ENCODE measurements at places on chromosomes 6 and 20.
A peak's percentile ranks its signal among the peaks of the same experiment; 100 is the strongest.

GRCh38 chr6:137313928-137314855, 95.0 kb upstream of the IFNGR1 start:
- ATAC-seq = peak; percentile 73

DNA sequence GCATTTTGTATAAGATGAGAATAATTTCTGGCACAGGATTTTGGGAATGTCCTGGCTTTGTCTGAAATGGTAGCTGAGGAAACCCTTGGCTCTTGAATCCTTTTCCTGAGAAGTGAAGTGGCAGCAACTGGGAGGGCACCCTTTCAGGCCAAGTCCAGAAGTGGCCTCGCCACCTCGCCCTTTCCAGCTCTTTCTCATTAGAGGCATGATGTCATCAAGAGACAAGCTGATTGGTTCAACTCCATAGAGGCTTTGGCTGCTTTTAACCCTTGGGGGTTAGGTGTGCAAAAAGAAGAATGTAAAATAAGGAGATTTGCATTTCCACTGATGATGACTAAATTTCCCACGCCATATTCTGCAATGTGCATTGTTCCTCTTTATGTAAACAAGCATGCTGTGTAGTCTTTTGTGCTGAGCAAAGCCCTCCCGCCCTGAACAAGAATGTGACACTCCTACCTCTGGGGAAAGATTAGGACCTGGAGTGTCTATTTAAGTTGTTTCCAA, 116.5 kb downstream of the TCP11 start:
- ATAC-seq = peak; percentile 96

DNA sequence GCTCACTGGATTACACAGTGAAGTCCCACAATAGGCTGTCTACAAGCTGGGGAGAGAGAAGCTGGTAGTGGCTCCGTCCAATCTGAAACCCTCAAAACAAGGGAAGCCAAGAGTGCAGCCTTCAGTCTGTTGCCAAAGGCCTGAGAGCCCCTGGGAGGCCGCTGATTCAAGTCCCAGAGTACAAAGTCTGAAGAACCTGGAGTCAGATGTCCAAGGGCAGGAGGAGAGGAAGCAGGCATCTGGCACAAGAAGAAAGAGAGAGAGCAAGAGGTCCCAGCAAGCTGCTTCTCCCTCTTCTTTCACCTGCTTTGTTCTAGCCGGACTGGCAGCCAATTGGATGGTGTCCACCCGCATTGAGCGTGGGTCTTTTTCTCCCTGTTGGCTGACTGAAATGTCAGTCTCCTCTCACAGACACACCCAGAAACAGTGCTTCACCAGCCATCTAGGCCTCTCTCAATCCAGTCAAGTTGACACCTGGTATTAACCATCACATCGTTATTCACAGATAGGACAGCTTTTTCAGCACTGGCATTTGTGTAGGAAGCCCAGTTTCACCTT, 51.2 kb downstream of the CRYBG1 start:
- no peak for ATAC-seq

GRCh38 chr20:13492001-13492481, 146.7 kb downstream of the TASP1 start:
- ATAC-seq = peak; percentile 93

GRCh38 chr6:83511266-83511665, 1.1 kb upstream of the PRSS35 start:
- ATAC-seq = no peak

DNA sequence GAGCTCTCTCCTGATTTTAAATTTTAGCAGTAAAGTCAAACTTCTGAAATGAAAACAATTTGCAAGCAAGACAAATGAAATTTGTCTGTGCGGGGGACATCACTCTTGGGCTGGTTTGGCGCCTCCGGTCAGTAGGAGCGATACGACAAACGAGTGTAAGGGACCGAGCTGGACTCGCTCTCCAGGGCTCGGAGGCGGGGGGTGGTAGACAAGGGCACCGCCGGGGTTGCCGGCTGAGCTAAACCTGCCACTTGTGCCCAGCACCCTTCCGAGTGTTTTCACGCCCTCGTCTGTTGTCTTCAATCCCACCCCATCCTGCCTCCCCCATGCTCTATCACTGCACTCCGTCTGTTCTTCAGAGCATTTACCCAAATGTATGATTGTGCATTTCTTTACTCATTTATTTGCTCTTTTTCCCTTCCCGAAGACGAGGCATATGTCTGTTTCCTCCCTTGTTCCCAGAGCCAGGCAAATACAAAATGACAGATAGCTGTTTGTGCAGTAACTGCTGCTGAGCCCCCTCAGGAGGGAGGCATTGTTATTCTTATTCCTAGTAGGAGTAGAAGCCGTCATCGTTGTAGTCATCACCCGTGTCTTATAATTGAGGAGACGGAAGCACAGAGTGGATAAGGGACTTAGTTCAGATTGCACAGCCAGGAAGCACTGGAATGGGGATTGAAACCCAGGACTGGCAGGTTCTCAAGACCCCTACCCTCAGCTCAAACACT, 62.8 kb upstream of the APCDD1L start:
- no peak for ATAC-seq

DNA sequence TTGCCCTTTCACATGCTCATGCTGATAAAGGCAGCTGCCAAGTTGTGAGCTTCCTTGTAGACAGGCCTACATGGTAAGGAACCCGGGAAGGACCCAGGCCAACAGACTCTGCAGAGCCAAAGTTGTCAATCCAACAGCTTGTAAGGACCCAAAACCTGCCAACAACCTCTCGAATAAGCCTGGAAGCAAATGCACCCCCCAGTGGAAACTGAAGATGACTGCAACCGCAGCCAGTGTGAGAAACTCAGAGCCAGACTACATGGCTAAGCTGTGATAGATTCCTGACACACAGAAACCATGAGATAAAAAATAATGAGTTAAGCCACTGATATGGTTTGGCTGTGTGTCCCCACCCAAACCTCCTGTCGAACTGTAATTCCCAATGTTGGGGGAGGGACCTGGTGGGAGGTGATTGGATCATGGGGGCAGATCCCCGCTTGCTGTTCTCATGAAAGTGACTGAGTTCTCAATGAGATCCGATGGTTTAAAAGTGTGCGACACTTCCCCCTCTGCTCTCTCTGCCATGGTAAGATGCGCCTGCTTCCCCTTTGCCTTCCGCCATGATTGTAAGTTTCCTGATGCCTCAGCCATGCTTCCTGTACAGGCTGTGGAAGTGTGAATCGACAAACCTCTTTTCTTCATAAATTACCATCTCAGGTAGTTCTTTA, 18.8 kb upstream of the CLPSL2 start:
- no peak for ATAC-seq

- ATAC-seq = no peak
Observed at GRCh38 chr6:151592449-151593159, 98.8 kb downstream of the CCDC170 start.

- ATAC-seq = no peak
Observed at GRCh38 chr6:34723203-34723602, 26.6 kb upstream of the ILRUN start.

DNA sequence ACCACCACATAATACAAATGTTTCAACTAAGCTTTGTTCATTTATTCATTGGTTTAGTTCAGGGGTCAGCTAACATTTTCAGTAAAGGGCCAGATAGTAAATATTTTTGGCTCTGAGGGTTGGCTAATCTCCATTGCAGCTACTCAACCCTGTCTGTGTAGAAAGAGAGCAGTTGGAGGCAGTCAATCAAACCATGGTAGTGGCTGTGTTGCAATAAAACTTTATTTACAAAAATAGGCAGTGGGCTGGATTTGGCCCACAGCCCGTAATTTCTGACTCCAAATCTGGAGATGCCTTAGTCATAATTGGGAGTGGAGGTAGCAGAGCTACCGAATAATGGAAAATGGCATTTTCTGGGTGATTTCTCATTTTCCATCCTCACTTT, 242.5 kb upstream of the ZFP64 start:
- no peak for ATAC-seq

DNA sequence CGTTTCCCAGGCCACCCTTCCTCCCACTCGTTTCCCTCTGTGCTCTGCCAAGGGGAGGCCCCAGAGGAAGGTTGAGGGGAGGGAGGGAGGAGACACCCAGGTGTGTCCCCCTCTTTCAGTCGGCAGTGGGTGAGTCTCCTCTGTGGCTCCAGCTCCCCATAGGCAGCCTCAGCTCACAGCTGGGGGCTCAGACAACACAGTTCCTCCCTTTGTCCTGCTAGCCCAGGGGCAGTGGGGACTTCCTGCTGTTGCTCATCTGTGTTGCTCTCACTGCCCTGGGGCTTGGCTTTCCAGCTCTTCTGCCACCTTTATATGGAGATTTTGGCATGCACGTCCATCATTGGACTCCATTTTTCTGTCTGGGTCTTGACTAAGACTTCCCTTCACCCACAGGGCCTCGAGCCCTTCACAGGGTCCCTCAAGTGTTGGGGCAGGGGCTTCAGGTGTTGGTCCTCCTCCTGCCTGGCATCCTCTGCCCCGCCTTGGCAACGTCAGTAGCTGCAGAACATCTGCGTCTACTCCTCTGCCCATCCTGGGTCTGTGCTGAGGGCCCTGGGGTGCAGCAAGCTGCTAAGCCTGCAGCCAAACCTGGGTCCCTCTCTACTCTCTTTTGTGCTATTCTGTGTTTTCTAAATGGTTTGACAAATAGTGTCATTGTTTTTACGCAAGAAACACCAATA, 190.6 kb upstream of the PMEPA1 start:
- ATAC-seq = no peak

GRCh38 chr20:24751551-24751950, 197.5 kb upstream of the CST7 start:
- ATAC-seq = no peak

- no peak for ATAC-seq
Observed at GRCh38 chr6:128659878-128660622, 139.7 kb upstream of the PTPRK start.

DNA sequence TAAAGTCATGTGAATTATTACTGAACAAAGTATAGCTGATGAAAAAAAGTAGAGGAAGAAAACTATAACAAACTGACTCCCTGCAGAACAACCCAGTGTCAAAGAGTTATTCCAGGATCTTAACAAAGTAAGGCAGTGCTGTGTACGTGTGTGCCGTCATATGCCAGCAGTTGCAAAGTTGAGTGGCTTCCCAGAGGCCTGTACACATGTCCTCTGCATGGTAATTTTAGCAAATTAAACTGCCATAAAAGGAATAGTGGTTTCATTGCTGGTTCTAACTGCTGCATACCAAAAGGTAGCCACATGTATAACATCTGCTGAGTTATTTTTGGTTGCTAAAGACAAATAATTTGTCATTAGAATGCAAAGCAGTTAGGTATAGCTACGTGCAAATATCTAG, 44.8 kb downstream of the RIPOR2 start:
- peak; percentile 77 for ATAC-seq

DNA sequence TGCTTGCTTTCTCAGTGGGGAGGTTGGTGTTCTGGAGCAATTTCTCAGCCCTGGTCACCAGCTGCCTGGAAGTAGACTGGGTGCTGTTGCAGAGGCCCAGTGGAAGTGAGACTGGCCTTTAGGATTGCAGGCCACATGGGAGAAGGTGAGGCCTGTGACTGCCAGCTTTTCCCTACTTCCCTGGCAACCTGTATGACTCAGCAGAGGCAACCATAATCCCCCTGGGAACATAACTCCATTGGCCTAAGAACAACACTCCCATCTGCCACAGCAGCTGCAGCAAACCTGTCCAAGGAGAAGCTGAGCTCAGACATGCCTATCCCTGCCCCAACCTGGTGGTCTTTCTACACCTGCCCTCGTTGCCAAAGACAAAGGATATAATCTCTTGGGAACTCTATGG, 473.5 kb upstream of the SPTLC3 start:
- ATAC-seq = no peak

- no peak for ATAC-seq
Observed at GRCh38 chr6:131951576-131952230, 531 bp upstream of the CCN2 start.

- ATAC-seq = no peak
Observed at GRCh38 chr20:45409521-45410272, 1.6 kb downstream of the DBNDD2 start.

DNA sequence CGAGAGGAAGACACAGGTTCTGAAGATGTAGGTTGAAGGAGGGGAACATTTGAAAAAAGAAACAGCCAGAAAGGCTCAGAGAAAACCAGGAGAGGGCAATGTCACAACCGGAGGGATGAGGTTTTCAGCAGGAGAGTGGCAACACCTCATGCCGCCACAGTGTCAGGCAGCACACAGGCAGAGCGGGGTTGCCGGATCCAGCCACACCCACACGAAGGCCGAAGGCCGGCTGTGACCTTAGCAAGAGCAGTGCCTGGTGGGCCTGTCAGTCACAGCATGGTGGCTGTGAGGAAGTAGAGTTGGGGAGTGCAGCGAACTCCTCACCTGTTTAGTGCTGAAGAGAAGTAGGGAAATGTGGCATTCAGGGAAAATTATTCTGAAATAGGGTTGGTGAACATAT, 14.0 kb downstream of the HDDC2 start:
- no peak for ATAC-seq

DNA sequence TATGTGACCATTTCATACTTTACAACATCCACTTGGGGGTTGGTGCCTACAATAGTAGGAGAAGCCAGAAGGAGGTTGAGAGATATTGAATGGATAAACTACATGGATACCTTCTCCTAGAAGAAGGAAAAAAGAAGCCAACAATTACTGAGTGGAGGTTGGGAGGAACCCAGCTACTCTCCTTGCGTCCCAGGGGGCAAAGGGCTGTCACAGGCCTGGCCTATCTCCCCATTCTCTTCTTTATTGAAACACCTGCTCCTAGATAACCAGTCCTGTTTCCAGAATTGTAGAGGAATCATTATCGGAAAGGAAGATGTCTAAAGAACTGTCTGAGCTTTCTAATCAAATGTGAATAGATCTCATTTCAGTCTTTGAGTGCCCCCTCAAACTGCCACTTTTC, 115.1 kb downstream of the MAP7 start:
- peak; percentile 5 for ATAC-seq

GRCh38 chr6:44868910-44869309, 459.2 kb upstream of the RUNX2 start:
- no peak for ATAC-seq

DNA sequence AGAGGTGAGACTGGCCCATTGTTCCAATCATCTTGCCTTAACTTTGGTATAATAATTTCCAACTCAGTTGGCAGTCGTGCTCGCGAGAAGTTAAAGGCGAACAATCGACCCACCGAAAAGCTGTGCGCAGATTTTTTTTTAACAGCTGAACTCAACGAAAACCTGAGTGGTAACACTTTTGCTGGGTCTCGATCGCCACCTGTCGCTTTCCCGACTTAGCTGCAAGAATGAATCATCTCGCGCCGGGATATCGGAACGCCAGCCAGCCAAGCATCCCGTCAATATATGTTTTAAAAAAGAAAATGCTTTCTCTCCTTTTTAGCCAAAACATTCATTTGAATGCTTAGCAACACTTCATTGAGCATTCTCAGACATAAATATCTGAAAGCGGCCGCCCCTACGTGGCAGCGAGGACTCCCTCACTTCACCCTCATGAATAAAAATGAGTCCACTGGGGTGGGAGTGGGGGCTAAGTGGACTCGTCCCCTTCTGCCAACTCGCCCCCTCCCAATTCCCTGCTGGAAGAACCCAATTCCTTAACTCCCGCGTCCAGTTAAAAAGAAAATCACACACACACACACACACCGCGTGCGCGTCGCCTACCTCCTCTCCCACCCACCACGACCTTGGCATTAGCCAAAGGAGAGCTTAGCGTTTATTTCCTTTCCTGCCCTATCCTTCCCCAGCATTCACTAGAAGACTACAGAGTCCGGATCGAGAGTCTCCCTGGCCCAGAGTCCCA, 1.5 kb downstream of the COL12A1 start:
- peak; percentile 37 for ATAC-seq

Data from motor neuron (in vitro differentiated cells).